Epithelial cell of umbilical artery (primary cell): ENCODE measurements at places on chromosomes 7 and 10. TPM values are rescaled to one million over a fixed set of nuclear protein-coding genes. Genes with fewer than 3 reads are reported as not detected.

Gene RGR
- not detected in 2 replicates for total RNA-seq

Gene CARD11
- total RNA-seq, result 1.7 and 6.2 TPM in 2 replicates

Gene ACSM6
- not detected in 2 replicates for total RNA-seq

Gene UTF1
- total RNA-seq, result not detected in 2 replicates

Gene OPN4
- total RNA-seq, result not detected in 2 replicates
